ENCODE measurements at places on chromosomes 5 and 9.

GRCh38 chr9:89919171-89919681, 314.4 kb downstream of the GADD45G start:
- no peak for DNase-seq

- no peak for DNase-seq
Observed at GRCh38 chr5:93395971-93396379, 185.0 kb downstream of the NR2F1-AS1 start.

DNA sequence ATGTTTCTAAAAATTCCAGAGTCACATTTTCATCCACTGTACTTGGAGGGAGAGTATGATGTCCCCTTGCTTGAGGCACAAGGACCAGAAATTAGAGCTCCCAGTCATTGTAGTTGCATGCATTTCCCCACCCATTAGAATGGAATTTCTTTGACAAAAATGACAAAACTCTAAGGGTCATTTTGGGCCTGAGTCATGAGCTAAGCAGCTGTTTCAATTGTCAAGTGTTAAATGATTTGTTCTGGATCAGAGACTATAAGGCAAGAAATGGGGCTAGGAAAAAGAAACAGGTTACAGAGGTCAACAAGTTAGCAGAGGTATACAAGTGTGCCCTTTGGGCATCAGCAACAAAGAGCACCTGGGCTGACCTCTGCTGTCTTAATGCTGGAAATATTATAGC, 131.2 kb upstream of the IQGAP2 start:
- no peak for DNase-seq

GRCh38 chr5:34716986-34717385, 60.9 kb downstream of the RAI14 start:
- DNase-seq = no peak

- no peak for DNase-seq
Observed at GRCh38 chr9:32955655-32956478, 45.6 kb downstream of the APTX start.

GRCh38 chr5:31270396-31270795, 76.9 kb downstream of the CDH6 start:
- peak; percentile 28 for DNase-seq

GRCh38 chr9:14616188-14616982, 76.8 kb downstream of the ZDHHC21 start:
- DNase-seq = peak; percentile 81

DNA sequence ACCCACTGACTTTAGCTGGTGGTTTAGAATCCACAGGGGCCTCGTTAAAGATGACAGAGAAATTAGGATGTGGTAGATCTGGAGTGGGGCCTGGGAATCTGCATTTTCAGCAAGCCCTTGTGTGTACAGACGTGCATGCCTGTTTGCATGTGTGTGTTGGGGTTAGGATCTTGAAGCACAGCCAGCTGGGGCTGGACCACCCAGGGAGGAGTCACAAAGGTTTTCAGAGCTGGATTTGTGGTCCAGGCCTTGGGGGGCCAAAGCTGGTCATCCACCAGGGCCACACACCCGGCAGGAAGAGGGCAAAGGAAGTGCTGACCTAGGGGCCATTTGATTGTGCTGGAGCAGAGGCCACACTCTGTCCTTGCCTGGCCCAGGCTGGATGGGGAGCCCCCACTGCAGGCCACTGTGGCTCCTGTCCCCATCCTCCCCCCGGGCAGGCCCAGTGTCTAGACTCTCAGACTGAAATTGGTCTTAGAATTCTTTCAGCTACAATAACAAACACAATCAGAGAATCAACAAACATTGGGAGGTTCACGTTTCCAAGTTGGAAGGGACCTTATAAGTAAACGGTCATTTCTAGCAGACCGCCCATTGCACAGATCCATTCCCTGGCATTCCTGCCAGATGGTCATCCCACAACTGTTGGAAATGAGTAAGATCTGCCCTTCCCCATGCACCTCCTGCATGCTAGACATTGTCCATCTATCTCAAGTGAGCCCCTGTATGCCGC, 10.3 kb downstream of the CDX1 start:
- no peak for DNase-seq

GRCh38 chr5:126969548-126969947, 60.8 kb downstream of the MARCHF3 start:
- no peak for DNase-seq

DNA sequence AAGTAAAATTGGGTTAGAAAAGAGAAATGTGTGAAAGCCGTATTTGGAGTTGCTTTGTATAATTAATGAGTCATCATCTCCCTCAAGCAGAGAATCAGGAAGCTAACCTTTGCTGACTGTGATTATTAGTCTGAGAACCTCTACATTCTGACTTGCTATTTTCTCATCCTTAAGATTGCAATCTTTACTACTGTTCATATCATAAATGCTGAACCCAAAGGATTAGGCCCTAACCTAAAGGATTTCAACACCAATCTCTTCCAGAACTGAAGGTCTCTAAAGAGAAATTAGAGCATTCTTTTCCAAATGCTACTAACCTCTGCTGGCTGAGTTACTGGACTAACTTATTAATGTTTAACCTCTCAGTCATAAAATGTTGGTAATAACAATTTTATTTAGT, 538.1 kb upstream of the MEF2C start:
- no peak for DNase-seq

- peak; percentile 96 for DNase-seq
Observed at GRCh38 chr9:124285903-124286291, 28.1 kb downstream of the NEK6 start.

DNA sequence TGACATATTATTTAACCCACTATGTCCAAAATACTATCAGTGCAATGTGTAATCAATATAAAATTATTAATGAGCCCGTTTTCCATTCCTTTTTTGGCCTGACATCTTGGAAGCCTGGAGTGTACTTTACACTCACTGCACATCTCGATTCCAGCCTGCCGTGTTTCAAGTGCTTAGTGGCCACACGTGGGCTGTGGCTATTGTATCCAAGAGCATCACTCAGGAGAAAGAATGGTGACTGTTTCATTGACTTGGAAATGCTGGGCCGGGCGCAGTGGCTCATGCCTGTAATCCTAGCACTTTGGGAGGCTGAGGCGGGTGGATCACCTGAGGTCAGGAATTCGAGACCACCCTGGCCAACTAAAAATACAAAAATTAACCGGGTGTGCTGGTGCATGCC, 54.5 kb downstream of the CFAP77 start:
- no peak for DNase-seq

DNA sequence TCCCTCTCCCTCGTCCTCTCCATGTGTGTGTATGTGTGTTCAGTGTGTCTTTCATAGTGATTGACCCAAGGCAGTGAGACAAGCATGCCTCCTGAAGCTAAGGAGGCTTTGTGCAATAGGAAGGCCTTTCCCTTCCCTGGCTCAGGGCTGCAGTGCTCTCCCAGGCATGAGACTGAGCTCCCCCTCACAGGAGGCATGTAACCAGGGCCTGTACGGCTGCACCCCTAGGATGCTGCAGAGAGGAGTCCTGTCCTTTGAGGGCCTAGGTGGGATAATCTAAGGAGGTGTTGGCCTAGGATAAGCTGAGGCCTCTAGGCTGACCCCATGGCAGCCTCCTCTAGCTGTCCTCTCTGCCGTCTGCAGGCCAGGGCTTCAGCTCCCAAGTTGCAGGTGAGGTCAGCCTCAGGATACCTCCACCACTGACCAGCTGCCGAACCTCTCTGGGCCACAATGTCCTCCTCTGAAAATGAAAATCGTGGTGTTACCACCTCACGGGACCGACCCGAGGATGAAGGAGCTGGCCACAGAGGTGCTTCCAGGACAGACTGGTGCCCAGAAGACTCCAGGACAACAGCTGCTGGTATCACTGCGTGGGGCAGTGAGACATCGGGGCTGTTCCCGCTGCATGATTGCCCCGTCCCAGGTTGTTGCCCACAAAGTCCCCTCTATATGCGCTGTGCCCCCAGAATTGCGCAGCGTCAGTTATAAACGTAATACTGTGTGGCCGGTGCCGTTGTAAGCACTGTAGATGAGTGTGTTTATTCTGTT, 129.6 kb downstream of the BARX1 start:
- DNase-seq = no peak

DNA sequence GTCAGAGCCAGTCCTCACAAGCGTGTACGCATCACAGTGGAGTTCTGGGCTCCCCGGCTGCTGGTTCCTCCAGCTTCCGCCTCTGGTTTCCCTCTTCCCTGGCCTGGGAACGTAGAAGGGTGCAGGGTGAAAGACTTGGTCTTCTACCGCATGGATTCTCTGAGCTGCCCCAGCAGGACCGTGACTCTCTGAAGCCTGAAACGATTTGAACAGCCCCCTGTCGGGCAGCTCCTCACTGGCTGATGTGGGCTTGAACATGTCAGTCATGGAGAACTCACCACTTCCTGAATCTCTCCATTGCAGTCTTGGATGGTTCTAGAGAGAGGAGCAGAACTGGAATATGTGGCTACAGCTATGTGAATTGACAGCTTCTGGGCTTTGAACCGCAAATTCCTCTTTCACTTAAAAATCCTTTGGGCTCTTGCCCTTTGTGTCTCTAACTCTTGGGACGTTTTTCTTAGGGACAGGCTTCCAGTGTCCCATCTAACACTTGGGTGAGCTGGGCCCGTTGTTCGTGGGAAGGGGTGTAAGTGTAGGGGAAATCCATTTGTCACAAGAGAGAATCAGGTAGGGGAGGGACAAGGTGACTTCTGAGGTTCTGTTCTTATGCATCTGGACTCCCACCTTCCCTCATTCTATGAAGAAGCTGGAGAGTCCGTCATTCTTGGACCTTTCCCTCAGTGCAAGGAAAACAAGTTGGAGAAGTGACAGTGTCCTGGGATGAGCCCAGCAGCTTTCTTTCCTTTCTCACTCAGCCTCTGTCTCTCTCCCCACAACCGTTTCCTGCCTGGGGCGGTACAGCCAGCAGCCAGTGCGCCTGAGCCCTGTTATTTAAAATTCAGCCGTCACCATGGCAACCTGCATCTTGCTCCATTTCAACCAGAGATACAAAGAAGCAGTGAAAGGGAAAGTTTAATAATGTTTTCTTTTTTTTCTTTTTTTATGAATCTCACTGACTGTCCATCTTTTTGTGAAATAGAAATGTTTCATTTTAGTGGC, 84.7 kb downstream of the PTTG1 start:
- DNase-seq = peak; percentile 71

DNA sequence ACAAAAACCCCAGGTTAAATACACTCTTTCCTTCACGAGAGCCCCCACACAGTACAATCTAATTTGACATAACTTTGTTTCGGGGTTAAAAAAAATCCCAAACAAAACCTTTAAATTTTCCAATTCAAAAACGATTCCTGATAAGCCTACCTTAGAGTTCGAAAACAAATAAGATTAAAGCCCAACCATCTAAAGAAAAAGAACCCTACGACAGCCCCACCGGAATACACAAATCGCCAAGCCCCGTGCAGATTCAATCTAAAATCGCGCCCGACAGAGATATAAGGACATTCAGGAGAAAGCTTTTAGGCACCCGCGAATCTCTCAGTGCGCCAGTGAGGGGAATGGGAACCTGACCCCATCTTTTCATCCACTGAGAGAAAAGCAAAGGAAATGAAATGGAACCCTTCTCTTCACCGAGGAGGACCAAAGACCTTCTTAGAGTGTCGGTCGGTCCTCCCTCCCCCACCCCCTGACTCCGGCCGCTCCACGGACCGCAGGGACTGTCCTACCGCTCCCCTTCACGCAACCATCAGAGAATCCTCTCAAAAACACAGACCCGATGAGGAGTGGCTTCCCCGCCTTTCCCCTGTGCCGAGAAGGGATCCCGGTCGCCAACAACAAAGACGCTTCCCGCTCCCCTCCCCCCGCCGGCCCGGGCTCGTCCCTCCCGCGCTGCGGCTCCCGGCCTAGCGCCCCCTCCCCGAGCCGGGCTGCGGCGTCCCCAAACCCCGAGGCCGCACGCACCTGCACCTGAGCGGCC, 925 bp downstream of the ABHD17B start:
- DNase-seq = peak; percentile 31

DNA sequence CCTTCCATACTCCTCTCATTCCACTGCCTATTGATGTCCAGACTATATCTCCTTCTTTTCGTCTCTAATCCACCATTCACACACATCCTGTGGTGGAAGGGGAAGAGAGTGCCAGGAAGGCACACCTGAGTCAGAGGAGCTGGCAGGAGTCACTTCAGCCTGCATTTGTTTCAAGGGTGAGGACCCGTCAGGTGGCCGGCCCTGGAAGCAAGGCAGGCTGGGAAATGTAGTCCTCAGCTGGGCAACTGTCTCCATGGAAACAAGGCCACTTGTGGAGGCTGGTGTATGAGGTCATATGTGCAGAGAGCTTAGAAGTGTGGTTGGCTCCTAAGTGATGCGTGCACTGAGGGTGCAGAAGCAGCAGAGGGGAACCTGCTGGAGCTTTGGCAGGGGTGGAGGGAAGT, 278.4 kb downstream of the NSG2 start:
- DNase-seq = peak; percentile 41
